Right renal cortex interstitium (tissue), 3 donors: ENCODE measurements at places on chromosomes 1 and 21. TPM values are rescaled to one million over a fixed set of nuclear protein-coding genes. Genes with fewer than 3 reads are reported as not detected.

The CLCA1 gene
- polyA plus RNA-seq, result not detected

The RAP1GAP gene
- polyA plus RNA-seq, result 16.9 TPM

The KCNA3 gene
- 0.14 TPM for polyA plus RNA-seq

The GJC2 gene
- 0.46 TPM for polyA plus RNA-seq

The EBNA1BP2 gene
- polyA plus RNA-seq, result 74.4 TPM

The TUFT1 gene
- polyA plus RNA-seq, result 10.1 TPM

The PRELP gene
- polyA plus RNA-seq, result 2.9 TPM

The HES2 gene
- polyA plus RNA-seq, result 0.34 TPM

The SPRR1B gene
- not detected for polyA plus RNA-seq

- no peak for DNase-seq
These were observed 115.7 kb upstream of the ATP1A1 start for GRCh38 chr1:116257341-116257767.

- no peak for DNase-seq
These were observed 46.5 kb downstream of the KCNJ15 start for GRCh38 chr21:38303300-38303699.

- no peak for DNase-seq
These were observed 2.9 kb upstream of the BTG2 start for GRCh38 chr1:203302456-203302855.

GRCh38 chr1:110309139-110309538, 30.0 kb upstream of the RBM15 start:
- no peak for DNase-seq

- DNase-seq, result no peak
These were observed 2005.7 kb downstream of the NCAM2 start for GRCh38 chr21:23003951-23004350.

GRCh38 chr1:225843426-225843795, 33.5 kb downstream of the EPHX1 start:
- DNase-seq, result no peak

DNA sequence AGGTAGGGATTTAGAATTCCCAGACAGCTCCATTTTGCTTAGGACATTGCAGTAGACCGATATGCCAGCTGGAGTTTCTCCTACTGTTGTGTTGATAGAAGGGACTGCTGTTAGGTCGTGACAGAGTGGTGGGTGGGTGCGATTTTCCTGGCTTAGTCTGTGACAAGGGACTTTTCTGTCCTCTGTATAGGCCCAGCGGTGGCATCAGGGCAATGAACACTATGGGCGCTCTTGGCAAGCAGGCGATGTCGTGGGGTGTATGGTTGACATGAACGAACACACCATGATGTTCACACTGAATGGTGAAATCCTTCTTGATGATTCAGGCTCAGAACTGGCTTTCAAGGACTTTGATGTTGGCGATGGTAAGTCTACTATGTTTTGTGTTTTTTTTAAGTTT, 321.8 kb downstream of the ZP4 start:
- no peak for DNase-seq

- no peak for DNase-seq
These were observed 33.6 kb downstream of the AHDC1 start for GRCh38 chr1:27570356-27570755.

DNA sequence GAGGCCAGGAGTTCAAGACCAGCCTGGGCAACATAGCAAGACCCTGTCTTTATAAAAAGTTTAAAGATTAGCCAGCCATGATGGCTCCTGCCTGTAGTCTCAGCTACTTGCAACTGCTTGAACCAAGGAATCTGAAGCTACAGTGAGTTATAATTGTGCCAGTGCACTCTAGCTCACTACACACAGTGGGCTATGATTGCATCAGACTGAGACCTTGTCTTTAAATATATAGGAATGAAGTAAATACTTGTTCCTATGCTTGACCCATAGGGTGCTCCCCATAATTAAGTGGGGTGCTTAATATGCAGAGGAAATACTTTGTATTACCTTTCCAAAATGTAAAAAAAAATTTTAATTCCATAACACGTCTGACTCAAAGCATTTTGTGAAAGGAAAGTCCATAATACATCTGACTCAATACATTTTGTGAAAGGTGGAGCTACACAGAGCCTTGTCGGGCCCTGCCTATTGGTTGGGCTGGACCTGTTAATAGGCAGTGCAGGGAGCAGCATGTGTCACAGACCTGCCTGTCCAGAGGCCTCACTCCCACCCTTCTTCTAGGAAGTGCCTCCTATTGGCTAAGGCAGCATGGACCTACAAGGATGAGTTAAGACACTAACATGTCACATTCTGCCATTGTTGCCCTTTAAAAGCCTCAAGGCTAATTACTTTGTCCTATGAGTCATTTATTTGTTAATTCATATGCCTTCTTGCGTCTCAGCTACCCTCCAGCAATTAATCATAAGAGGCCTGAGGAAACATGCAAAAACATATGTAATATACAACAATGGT, 33.6 kb downstream of the CD58 start:
- DNase-seq, result no peak

DNA sequence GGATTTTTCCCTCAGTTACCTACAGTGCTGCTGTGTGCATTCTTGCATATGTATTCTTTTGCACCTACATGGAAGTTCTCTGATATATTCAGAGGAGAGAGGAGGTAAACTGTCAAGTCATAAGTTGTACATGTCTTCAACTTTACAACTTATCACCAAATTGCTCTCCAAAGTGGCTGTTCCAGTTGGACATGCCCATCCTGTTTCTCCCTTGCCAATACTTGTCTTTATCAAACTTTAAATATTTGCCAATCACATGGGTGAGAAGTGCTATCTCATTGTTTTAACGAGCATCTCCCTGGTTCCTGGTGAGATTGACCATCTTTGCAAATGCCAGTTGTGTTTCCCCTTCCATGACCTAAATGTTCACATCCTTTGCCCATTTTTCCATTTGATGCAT, 88.2 kb downstream of the KIF26B start:
- no peak for DNase-seq

DNA sequence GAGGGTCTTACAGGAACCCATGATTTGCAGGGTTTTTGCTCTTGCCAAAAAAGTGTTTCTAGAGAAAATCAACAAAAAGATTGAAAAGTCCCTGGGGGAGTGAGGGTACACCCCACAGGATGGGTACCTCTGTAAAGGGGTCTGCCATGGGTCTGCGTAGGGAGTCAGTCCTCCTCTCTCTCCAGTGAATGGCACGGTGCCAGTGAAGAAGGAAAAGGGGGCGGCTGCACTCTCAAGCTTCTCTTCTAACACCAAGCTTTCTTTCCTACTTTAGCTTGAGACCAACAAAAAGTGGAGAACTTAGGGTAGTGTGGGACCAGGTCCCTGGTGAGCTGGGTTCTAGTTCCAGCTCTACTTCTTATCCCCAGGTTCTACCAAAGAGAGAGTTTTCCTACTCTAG, 87.4 kb downstream of the GLUL start:
- DNase-seq, result no peak

GRCh38 chr21:21712748-21713520, 714.7 kb downstream of the NCAM2 start:
- DNase-seq, result no peak

- no peak for DNase-seq
These were observed 3.7 kb downstream of the TCHH start for GRCh38 chr1:152111515-152111968.

- DNase-seq, result peak; percentile 9
These were observed 125.5 kb downstream of the CLEC20A start for GRCh38 chr1:178371235-178371634.

- no peak for DNase-seq
These were observed 886 bp downstream of the ZMYM4 start for GRCh38 chr1:35269201-35269988.

- DNase-seq, result no peak
These were observed 291.3 kb downstream of the CAMTA1 start for GRCh38 chr1:7076572-7076971.

DNA sequence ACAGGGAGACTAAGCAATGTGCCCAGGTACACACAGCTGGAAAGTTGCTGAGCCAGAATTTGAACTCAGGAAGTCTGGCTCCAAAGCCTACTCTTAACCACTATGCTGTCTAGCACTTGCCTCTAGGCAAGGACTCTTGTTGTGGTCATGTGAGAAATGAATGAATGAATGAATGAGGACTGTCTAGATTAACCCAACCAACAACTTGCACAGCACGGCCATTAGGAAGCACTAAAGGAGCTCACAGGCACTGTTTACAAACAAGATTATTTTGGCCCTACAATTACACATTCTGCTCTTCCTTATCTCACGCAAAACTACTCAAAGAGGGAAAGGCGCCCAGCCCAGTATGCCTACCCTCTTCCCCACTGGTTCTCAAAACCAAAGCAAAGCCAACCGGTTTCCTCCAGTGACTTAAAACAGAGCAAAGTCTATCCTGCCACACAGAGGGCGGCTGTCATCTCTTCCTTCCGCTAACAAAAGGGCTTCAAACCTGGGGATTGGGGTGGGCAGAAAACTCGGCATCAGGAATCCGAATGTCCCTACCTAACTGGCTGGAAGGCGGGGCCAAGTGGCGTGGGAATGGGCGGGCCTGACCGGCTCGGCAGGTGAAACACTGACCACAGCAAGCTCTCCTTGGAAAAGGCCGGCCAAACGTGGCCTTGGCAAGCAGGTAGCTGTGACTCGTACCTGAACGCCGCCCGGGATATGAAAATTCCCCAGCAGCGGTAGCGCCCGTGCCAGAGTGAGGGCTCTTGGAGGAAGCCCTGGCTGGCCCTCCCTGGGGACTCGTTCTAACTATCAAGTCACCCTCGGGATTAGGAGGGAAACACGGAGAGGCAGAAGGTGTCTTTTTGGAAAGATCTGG, 948 bp downstream of the STK40 start:
- DNase-seq, result no peak

DNA sequence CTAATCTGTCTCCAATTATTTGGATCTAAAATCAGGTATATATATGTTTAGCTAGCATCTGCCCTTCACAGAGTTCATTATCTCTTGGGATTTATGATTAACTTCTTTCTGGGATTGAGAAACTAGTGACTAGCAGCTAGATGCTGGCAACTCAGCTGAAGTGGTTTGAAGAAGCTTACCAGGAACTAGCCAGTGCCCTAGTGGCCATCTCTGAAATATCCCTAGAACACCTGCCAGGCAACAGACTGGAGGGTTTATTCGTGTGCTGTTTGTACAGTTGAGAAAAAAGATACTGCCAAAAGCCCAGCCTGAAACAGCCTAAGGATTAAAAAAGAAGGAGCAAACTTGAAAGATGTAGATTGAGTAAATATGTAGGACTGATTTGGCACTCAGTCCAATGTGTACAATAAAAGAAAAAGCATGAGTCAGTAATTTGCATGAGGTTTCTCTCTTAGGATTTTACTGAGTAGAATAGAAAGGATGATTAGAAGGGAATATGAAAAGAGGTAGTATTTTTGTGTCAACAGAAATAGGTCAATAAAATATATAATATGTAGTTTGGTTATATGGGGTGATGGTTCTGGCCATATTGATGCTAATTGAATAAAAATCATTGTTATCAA, 1144.6 kb upstream of the ADGRL2 start:
- no peak for DNase-seq

DNA sequence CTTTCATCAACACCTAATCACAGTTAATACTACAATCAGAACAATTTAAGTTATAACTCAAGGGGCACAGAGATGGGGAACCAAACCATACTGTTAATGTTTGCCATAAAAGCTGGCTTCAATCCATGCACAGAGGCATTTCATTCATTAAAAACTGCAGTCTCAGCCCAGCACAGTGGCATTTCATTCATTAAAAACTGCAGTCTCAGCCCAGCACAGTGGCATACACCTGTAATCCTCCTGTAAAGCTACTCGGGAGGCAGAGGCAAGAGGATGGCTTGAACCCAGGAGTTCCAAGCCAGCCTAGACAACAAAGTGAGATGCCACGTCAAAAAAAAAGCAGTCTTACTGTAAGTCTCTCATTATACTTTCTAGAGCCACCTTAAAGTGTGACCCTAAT, 29.2 kb downstream of the ARID4B start:
- DNase-seq, result no peak

DNA sequence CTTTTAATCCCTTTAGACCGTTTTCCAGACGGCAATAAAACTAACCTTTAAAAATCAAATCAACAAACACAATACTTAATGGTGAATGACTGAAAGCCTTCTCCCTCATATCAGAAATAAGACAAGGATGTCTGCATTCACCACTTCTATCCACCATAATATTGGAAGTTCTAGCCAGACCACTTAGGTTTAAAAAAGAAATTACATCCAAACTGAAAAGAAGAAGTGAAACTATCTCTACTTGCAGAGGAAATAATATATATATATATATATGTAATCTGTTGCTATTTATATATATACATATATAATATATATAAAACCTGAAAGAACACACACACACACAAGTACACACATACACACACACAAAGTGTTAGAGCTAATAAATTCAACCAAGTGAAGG, 100.4 kb downstream of the BRINP3 start:
- no peak for DNase-seq

- no peak for DNase-seq
These were observed 94.7 kb upstream of the ACTRT2 start for GRCh38 chr1:2926447-2927055.

DNA sequence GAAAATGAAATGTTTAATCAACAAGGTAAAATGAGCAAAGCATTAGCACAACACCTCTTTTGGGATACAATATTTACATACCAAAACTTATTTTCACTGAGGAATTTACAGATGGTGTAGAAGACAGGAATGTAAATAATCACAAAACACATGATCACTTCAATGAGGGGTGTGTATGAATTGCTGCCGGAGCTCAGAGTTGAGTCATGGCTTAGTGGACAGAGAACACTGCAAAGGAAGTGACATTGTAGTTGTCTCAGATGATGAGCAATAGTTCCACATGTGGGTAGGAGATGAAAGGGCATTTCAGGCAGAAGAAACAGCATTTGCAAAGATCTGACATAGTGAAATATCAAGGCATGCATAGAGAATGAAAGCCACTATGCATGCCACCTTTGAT, 5.6 kb upstream of the KPRP start:
- DNase-seq, result no peak

DNA sequence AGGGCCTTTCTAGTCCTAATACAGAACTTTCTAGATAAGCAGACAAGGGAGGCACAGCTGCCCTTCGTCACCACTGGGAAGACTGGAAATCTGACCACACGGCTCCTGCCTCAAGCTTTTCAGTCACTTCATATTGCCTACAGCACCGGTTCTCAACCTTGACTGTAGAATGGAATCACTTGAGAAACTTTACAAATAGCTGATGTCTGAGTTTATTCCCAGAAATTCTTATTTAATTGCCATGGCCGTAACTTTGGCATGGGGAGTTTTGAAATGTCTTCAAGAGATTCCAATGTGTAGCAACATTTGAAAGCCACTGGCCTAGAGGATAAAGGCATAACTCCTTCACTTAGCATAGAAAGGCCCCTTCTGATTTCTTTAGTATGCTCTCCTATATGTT, 42.4 kb upstream of the STMN1 start:
- DNase-seq, result no peak

DNA sequence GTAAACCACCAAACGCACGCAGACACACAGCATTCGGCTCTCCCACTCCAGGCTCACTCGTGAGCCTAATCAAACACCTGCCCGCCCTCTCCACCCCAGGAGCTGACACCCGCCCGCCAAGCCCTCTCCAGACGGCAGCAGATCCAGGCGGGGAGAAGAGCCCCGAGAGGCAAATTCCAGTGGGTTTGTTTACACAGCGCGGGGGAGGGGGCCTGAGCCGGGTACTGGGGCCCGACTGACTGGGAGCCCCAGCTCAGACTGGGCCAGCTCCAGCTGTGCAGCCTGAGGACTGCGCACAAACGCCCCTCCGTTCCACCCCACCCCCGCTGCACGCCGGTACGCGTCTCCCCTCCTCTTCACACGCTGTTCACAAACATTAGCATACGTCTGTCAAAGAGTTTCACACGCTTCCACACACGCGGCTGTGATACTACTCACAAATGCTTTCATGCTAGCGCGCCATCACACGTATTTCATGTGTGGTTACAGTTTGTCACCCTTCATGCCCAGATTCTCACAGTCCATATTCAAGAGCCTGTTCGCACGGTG, 1.0 kb upstream of the EFNA1 start:
- no peak for DNase-seq

GRCh38 chr1:203564024-203564423, 62.6 kb upstream of the ATP2B4 start:
- no peak for DNase-seq
